ENCODE measurements at places on chromosomes 4 and X.

DNA sequence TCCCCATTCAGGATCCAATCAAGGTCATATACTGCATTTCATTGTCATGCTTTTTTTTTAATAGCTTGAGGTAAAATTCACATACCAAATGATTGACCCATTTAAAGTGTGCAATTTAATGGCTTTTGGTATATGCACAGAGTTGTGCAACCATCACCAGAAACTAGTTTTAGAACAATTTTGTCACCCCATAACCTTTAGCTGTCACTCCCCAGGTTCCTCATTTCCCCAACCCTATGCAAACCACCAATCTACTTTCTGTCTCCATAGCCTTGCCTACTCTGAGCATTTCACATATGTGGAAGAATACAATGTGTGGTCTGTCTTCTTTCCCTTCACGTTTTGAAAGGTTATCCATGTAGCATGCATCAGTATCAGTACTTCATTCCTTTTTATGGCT lies 1.4 kb upstream of the SMAD1 start:
- no peak for DNase-seq

DNA sequence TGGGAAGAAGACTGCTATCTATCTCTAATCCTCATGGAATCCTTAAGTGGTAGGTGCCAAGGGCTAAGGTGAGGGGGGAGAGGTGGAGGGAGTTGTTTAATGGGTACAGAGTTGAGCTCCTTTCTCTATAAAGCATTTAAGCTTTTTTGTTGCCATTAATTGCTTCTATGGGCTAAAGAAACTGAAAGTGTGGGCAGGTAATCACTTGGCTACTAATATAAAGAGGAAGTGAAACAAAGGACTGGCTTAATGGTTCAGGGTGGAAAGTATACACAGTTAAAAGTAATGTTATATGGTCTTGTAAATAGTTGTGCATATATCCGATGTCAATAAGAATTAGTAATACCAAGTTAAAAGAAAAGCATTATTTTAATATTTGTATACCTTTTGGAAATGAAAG lies 83.9 kb downstream of the POLA1 start:
- DNase-seq: no peak

GRCh38 chrX:52563105-52563504 lies 46.2 kb upstream of the XAGE1B start:
- DNase-seq: no peak

DNA sequence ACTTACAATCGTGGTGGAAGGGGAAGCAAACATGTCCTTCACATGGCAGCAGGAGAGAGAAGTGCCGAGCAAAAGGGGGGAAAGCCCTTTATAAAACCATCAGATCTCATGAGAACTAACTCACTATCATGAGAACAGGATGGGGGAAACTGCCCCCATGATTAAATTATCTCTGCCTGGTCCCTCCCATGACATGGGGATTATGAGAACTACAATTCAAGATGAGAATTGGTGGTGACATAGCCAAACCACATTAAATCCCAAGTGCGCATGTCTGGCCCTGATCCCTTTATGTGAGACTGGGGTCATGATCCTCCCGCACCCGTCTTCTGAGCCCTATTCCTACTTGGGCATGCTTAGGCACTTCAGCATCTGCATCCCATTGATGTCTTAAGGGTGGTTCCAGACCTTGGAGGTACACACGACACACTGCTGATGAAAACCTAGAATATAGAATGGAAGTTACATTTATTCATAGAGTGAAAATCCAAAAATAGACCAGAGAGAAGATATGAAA lies 116.0 kb downstream of the PTTG2 start:
- no peak for DNase-seq

DNA sequence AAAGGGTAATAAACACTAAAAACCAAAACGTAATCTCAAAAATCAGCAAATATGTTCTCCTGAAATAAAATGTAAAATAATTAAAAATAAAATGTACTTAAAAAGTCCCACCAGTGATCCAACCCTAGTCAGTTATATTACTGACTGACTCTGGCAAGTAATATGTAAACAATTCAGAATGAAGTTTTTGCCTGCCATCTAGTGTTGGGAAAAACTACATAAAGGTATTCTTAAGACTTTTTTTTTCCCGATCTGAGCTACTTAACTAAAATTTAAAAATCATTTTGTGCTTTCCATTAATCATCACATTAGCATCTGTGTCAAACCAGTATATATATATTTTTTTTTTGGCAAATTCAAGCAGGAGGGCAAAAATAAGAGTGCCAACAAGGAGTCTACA lies 24.0 kb downstream of the RCHY1 start:
- DNase-seq: no peak

DNA sequence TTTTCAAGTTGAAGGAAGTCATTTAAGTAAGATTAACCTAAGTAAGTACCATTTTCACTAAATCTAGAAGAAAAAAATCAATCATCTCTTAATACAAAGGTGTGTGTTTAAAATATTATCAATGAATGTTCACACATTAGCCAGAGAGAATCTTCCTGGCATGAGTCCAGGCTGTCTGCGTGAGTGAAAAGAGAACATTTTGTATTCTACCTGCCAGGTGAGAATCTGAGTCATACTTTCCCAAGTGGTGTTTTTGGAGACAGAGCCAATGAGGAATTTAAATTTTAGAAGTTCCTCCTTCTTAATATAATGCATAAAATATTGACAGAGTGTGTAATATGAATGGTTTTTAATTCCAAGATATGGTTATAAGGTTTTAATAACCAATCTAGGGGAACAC lies 371.8 kb upstream of the NR3C2 start:
- DNase-seq: no peak

DNA sequence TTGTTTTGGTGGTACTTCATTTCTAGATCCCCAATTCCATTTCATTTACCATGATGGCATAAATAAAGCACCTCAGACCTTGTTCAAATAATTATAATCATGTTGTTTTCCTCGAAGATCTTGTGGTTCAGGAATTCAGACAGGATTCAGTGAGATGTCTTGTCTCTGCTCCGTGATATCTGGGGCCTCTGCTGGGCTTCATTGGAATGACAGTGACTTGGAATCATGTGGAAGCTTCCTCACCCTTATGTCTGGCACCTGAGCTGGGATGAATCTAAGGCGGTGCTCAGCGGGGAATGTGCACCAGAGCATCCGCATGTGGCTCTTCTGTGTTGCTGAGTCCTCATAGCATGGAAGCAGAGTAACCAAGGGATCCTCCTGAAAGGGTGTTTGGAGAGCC lies 132.2 kb downstream of the VEGFC start:
- DNase-seq: no peak

GRCh38 chr4:78692822-78693170 lies 83.4 kb upstream of the BMP2K start:
- no peak for DNase-seq

DNA sequence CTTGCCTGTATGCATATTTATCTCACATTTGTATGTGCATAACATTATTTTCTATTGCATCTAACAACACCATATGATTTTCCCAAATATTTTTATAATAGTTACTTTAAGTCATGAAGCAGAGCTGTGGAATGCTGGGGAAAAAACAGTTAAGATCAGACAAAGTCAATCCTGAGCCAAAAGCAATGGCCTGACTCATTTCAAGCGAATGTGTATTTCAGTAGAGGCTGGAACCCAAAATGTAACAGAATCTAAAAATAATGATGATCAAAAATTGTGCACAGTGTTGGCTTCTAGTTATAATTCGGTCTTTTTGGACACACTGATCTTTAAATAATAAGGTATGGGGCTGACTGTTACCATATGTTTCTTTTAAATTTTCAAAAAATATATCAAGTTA lies 516.2 kb upstream of the ADGRL3 start:
- DNase-seq: no peak

- DNase-seq: no peak
Observed at GRCh38 chr4:70670332-70671014, 4.2 kb upstream of the JCHAIN start.

- DNase-seq: no peak
Observed at GRCh38 chrX:48854898-48855297, 19.5 kb upstream of the PCSK1N start.

- DNase-seq: no peak
Observed at GRCh38 chr4:84796394-84796793, 170.1 kb downstream of the WDFY3 start.

DNA sequence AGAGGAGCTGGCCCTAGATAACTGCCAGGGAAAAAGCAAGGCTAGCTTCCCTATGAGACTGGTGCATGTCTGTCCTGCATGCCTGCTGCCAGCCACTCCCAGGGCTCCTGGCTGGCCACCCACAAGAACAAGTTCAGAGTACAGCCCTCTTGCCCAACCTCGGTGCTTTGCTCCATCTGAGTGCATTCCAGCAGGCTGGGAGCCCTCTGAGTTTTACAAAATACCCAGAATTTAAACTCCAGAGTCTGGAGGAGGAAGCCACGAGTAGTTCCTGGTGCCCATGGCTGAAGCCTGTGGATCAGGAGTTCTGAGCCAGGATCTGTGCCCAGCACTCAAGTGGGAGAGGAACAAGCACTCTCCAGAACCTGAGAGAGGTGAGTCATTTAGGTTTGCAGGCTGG lies 111.6 kb downstream of the MAGEE2 start:
- DNase-seq: no peak

- no peak for DNase-seq
Observed at GRCh38 chr4:24266951-24267722, 317.2 kb downstream of the DHX15 start.

- no peak for DNase-seq
Observed at GRCh38 chrX:56963377-56963776, 32.0 kb downstream of the SPIN3 start.

GRCh38 chrX:50942471-50942870 lies 31.9 kb downstream of the BMP15 start:
- no peak for DNase-seq

DNA sequence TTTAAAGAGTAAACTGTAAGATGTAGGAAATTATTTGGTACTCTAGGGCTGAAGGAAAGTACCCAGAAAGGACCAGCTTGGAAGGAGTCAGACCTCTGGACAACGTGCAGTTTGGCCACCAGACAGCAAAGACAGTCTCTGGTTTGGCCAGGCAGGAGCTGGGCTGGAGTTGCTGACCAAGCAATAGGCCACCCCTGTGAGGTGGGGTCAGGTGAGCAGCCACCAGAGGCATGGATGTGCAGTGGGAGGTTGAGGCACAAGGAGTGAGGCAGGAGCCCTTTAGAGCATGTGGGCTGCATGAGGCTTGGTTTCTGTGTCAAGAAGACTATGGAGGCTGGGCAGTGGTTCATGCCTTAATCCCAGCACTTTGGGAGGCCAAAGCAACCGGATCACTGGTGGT lies 17.7 kb upstream of the MRFAP1 start:
- no peak for DNase-seq

DNA sequence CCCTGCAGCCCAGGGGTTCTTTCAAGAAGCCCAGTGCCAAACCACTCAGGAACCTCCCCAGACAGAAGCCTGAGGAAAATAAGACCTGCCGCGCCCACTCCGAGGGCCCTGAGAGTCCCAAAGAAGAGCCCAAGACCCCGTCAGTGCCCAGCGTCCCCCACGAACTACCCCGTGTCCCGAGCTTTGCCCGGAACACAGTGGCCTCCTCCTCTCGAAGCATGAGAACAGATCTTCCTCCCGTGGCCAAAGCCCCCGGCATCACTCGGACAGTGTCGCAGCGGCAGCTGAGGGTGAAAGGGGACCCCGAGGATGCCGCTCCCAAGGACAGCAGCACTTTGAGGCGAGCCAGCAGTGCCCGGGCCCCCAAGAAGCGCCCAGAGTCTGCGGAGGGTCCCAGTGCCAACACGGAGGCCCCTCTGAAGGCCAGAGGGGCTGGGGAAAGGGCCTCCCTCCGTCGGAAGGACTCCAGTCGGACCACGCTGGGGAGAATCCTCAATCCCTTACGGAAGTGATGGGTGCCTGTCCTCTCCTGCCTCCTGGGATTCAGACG lies 40.2 kb downstream of the FHDC1 start:
- DNase-seq: no peak

DNA sequence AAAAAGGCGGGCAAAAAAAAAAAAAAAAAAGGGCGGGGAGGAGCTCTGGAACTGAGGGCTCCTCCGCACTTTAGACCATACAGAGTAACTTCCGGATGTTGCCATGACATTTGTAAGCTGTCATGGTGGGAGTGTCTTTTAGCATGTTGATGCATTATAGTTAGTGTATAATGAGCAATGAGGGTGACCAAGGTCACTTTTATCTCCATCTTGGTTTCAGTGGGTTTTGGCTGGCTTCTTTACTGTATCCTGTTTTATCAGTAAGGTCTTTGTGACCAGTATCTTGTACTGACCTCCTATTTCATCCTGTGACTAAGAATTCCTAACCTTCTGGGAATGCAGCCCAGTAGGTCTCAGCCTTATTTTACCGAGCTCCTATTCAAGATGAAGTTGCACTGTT lies 193.4 kb downstream of the UGT8 start:
- DNase-seq: no peak

DNA sequence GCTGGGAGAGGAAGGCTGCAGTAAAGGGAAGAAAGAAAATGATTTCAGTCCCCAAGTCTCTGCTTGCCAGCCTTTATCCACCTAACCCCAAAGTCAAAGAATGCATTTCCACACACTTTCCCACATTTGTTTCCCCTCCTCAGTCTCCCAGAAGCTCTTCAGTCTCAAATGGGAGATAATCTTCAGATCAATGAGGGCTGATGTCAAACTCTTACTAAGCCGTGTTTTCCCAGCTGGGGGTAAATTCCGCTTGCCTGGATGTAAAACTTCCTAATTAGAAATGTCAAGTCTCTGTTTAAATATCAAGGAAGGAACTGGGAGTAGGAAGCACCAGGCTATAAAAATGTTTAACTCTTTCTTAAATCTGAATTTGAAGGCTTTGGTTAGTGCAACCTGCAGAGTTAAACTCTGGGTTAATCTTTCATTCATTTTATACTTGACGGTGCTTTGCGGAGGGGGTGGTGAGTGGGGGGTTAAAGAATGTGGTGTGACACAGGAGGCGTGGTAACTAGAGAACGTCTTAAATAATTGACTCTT lies 601.4 kb upstream of the ACTRT1 start:
- no peak for DNase-seq

GRCh38 chr4:1797298-1797860 lies 4.3 kb downstream of the FGFR3 start:
- no peak for DNase-seq

DNA sequence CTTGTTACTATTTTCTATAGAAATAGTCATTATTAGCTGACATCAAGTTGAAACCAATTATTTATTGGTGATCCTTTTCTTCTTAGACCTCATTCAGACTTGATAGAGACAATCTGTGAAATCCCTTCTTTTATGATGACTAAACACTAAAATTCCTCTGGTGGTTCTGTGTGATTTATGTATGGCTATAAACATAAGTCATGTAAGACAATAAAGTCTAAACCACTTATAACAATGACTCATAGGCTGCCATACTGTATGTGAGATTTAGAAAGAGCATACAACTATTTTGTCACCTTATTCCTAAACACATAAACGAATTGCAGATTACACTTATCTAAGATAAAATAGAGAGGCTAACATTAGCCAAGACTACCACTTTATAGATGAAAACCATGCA lies 101.1 kb upstream of the PRR32 start:
- DNase-seq: no peak

GRCh38 chr4:61182915-61183314 lies 17.2 kb upstream of the ADGRL3 start:
- no peak for DNase-seq

DNA sequence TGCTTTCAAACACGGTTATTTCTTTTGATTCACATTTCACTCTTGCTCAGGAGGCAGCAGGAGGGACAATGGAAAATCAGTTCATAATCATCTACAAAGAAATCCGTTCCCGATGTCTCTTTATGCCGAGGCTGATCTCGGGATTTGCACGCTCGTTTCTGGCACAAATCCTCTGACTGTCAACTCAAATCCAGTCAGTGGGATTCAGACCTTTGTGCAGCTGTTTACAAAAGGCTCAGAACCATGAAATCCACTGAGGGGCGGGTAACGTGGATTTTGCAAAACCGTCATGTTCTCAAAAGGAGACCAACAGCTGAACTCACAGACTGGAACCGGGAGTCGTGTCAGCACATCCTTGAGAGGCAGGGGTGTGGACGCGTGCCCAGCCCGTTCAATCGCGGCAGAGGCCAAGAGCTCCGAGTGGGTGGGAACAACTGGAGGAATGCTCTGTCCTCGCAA lies 46.4 kb downstream of the ACOX3 start:
- no peak for DNase-seq
